Amygdala (tissue), 56 donors: ENCODE measurements at places on chromosomes 5 and 9.

- DNase-seq, result no peak
Measured at GRCh38 chr5:144416196-144416595, 245.5 kb downstream of the KCTD16 start.

DNA sequence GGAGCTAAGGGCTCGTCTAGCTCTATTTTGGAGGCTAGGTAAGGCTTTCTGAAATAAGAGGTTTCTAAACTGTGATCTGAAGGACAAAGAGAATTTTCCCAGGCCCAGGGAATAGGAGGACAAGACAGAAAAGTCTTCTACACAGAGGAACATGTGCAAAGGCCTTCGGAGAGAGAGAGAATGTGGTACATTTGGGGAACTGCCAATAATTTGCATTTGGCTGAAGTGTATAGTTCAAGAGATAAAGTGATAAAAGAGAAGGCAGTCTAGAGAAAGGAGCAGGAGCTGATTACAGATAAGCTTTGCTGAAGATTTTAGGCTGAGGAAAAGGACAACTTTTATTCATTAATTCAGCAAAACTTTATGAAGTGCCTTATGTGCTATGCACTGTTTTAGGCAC, 214.4 kb upstream of the ELL2 start:
- no peak for DNase-seq

GRCh38 chr9:90131568-90131967, 511.1 kb downstream of the DIRAS2 start:
- DNase-seq, result no peak

- DNase-seq, result no peak
Measured at GRCh38 chr9:108060175-108060574, 570.6 kb upstream of the KLF4 start.

GRCh38 chr9:7103367-7103766, 345.6 kb downstream of the KDM4C start:
- DNase-seq, result no peak

- DNase-seq, result no peak
Measured at GRCh38 chr5:144468571-144468970, 297.9 kb downstream of the KCTD16 start.

DNA sequence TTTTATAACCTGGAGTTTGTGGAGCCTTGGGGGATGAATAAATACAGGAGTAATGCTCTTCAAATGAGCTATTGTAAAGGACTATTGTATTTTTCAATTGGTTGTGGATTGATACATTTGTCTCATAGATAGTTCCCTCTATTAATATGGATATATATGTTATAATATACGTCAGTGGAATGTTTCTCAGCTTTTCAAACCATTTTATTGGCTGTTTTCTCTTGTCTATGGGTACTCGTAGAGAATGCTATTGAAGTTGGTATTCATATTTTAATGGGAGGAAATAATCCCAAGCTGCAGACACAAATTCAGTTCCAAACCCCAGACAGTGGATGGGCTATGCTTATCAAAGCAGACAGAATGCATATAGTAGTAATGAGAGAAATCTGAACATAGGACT, 181.8 kb upstream of the DAB2 start:
- DNase-seq, result no peak

GRCh38 chr9:120324996-120325642, 254.8 kb downstream of the CDK5RAP2 start:
- DNase-seq, result no peak

DNA sequence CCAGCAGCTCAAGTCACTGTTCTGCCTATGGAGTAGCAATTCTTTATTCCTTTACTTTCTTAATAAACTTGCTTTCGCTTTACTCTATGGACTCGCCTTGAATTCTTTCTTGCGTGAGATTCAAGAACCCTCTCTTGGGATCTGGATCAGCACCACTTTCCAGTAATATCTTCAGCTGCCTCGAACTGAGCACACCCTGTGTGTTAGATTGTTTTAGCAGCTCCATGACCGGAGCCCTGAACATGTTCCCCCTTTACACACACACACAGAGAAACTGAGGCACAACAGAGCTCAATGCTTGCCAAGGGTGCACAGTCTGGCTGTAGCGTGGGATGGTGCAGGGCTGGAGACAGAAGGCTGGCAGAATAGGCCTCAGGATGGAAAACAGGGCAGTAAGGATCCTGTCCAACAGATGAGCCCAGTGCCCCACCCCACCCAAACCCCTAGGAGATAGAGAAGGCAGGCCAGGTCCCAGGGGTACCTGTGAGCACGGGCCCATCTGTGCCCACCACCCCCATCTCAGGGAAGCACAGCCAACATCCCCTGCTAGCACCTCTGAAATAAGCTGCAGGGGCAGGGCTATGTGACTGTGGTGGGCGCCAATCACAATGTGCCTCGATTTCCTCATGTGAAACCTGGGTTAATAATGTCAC, 27.9 kb downstream of the BICD2 start:
- DNase-seq, result no peak

DNA sequence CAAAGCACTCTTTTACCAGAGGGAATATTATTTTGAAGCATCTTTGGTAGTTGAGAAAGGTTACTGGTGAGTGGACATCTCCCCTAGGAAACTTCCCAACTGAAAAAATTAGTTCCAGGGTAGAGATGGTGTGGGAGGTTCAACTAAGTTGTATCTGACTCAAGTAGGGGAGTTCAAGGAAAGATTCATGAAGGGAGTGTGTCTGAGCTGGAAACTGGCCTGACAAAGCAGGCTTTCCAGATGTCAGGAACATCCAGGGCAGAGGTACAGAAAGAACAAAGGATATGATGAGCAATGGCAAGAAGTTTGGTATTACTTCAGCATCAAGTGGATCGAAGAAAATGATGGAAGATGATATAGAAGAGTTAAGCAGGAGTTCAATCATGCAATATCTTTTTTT, 458.0 kb upstream of the RIOK2 start:
- no peak for DNase-seq

DNA sequence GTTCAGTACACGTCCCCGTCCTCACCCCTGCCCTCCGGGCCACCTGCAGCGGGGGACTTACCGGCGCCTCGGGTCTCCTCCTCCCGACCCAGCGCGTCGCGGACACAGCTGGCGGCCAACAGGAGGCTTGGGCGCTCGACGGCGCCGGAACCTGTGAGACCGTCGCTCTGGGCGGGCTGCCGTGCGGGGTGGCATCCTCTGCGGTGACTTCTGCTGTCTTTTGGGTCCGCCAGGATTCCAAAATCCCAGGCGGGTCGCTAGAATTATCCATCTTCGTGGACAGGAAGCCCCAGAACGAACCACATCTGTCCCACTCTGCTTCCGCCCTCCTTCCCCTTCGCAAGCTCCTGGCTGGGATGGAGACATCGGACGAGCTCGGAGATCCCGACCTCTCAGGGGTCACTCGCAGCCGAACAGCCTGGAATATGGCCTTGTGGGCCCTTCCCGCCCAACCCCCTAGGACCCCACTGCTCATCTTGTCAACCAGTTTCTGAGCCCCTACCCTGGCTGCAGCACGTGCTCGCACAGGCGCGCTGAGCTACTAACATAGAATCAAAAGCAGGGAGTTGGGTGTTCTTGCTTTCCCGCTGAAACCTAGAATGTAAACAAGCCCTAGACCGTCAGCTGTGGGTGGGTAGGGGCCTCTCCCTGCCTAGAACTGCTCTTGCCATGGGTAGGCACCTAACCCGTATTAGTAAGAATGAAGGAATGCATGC, 947 bp upstream of the MARCHF3 start:
- DNase-seq, result no peak

GRCh38 chr5:113295111-113295539, 139.7 kb downstream of the TSSK1B start:
- no peak for DNase-seq

DNA sequence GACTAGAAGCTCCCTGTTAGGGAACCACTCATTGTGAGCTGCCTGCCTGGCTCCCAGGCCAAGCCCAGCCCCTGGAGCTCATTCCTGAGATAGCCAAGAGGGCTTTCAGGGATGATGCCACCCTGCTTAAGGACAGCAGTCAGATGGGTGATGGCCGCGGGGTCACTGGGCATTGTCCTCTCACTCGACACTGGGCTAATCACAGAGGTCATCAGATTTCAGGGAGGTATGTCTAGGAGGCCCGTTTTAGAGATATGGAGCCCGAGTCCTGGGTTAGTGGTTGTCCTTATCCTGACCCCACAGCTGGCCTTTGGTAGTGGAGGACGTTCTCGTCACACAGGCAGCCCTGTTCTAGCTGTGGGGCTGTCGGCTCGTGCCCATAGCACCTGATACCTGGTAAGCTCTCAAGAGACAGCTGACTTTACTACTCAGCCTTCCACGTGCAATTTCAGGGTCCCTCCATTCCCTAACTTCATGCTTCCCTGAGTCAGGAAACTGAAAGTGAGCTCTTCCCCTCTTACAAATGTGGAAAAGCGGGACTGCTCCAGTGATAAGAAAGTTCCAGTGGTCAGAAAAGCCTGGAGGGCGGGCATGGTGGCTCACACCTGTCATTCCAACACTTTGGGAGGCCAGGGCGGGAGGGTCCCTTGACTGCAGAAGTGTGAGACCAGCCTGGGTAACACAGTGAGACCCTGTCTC, 7.1 kb upstream of the PTGES start:
- no peak for DNase-seq

- no peak for DNase-seq
Measured at GRCh38 chr5:135602882-135603721, 24.3 kb upstream of the CXCL14 start.

GRCh38 chr9:93098236-93098946, 2.4 kb downstream of the CARD19 start:
- DNase-seq, result peak; percentile 79

- DNase-seq, result no peak
Measured at GRCh38 chr5:160171666-160172065, 52.4 kb upstream of the PWWP2A start.

DNA sequence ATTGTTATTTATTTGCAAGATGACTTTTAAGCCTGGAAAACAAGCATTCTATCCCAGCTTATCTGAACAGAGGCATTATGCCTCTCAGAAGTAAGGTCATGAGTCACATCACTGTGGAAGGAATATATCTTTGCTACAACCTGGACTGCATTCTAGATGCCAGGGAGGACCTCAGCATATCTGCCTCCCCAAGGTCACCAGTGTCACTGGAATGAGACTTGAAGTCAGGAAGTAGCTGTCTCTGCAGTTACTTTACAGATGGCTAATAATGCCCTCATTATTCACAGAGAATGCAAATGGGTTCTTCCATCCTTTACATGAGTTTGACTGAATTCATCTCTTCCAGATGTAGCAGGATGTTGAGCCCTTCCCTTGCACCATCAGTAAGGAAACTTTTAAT, 4.4 kb upstream of the FAM13B start:
- DNase-seq, result no peak

DNA sequence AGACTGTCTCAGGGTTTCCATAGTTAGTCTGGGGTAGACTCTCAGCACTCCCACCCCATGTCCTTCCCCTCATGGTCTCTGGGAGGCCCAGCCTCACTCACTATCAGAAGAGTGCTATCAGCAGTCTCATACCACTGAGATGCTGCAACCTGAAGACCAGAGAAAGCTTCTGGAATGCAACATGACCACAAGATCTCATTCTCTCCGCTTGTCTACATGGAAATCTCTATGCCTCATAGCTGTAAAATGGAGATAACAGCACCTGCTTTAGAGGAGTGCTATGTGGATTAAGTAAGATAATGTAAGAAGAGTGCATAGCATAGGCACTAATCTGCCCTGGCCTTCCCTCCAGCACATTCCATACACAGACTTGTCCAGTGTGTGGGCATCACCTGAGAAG, 47.0 kb upstream of the ZNF169 start:
- DNase-seq, result no peak

GRCh38 chr9:108618906-108619550, 236.8 kb downstream of the ACTL7B start:
- DNase-seq, result no peak

DNA sequence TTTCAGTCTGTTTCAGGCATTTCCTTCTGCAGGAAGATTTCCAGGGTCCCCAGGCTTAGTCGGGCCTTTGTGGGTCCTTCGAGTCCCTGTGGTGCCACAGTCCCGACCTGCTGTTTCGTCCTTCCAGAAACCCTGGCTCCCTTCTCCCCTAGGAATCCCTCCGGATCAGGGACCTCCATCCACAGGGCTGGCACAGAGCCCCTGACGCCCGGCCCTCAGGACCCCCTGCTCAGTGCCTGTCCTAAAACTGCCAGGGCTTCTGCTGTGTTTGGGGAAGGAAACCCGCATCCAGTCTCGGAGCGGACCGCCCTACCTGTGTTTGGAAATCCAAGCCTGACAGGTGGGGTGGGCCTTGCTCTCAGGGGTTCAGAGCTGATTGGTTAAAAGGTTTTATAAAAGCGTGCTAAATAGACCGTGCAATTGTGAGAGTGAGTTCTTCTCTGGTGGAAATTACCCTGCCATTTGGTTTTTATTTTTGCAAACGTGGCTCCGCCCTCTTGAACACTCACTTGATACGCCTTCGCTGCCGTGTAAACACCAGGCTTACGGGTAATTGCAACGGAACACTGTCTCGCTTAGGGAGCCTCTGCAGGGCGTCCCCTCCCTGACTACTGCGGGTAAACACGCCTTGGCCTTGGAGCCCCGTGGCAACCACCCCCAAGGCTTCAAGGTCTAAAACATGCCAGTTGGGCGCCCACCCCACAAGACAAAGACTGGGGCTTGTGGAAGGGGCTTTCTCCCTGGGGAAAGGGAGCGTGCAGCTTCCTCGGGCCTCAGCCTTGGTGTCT, 121.2 kb downstream of the PHF2 start:
- no peak for DNase-seq

DNA sequence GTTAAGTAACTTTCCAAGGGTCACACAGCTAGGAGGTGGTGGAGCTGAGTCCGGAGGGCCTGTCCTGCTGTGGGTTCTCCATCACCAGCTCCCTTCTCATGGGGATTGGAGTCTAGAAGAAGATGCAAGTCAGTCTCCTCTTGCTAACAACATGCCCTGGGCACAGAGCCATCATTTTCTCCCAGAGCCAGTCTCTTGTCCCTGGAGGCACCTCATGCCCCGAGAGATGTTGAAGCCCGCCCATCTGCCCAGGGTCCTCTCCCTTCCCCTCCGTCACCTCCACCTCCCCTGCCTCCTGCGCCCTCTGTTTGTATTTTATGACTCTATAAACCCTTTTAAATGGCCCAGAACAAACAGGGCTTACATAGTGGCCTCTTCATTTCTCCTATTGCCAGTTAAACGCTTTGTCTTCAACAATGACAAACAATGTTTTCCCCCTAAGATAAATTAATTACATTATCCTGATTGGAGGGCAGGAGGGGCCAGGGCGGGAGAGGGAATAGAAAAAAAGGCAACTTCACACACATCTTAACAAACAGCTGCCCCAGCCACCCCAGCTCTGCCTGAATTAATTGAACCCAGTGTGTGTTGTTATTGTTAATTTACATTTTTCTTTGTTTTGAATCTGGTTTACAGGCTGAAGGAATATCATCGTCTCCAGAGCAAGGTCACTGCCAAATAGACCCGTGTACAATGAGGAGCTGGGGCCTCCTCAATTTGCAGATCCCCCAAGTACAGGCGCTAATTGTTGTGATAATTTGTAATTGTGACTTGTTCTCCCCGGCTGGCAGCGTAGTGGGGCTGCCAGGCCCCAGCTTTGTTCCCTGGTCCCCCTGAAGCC, 55.8 kb downstream of the ASS1 start:
- DNase-seq, result no peak

DNA sequence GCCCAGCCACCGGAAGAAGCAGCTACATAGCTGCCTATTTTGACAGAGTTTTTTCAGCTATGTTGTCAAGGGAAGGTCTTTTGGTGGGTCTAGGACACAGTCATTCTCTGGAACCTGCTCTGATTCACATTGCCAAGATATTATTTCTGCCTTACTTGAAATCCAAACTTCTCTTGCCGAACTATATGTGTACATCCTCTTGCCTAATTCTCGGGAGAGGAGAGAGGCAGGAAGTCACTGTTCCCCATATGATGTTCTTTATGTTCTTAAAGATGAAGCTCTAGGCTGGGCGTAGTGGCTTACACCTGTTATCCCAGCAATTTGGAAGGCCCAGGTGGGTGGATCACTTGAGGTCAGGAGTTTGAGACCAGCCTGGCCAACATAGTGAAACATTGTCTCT, 8.6 kb downstream of the TMEM252 start:
- no peak for DNase-seq
